ENCODE measurements at places on chromosomes 1 and 21.

GRCh38 chr1:35642471-35642955 lies 1.2 kb upstream of the PSMB2 start:
- no peak for DNase-seq

GRCh38 chr21:36773117-36773516 lies 74.2 kb downstream of the SIM2 start:
- DNase-seq, result no peak

- no peak for DNase-seq
These were observed 59.7 kb downstream of the MRPL37 start for GRCh38 chr1:54259546-54260140.

- no peak for DNase-seq
These were observed 7.3 kb upstream of the FCGR2A start for GRCh38 chr1:161497961-161498360.

DNA sequence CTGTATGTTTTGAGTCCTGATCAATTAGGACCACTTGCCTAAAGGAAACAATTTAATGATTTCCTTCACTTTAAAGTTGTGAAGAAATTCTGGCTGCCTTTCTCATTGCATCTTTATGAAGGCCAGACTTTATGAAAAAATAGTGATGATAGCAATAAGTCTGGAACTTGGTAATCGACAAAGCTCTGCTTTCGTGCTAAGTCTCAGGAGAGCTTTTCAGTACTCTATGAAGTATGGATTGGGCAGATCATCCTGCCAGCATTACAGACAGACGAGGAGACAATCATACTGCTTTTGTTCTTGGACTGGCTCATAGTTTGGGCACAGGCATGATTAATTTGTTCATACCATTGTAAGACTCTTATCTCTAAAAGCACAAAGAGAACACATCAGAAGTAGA lies 45.5 kb upstream of the KCNJ15 start:
- DNase-seq, result no peak

DNA sequence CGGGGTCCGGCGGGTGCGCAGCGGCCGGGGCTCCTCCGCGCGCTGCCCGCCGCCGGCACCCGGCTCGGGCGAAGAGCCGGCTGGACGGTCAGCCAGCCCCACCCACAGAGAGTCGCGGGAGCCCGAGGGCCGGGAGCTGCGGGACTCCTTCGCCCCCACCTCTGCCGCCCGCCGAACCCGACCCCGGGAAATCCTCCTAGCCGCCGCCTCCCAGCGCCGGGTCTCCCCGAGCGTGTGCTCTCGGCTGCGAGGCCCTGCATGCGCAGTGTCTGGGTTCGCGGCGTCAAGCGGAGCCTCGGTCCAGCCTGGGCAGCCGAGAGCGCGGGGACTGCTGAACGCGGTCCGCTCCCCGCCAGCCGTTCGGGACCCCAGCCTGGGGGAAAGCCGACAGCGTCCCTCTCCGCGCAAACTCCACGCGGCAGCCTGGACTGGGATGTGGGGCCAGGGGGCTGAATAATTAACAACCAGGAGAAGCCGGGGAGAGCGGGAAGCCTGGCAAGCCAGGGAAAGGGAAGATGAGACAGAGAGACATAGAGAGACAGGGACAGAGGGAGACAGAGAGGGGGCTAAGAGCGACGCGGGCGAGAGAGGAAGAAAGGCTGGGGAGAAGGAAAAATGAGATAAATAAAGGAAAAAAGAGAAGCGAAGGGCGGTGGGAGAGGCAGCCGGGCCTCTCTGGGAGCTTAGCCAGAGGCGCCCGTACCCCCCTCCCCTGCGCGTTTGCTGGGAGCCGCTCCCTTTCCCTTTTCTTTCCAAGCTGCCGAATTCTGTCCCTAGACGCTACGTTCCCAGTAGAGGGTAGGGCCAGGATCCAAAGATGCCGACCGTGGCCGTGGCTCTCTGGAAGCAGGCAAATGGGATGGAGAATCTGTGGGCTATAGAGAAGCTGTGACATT lies 64.2 kb downstream of the MEF2D start:
- DNase-seq, result no peak

- no peak for DNase-seq
These were observed 52.5 kb upstream of the CR2 start for GRCh38 chr1:207401578-207401977.

DNA sequence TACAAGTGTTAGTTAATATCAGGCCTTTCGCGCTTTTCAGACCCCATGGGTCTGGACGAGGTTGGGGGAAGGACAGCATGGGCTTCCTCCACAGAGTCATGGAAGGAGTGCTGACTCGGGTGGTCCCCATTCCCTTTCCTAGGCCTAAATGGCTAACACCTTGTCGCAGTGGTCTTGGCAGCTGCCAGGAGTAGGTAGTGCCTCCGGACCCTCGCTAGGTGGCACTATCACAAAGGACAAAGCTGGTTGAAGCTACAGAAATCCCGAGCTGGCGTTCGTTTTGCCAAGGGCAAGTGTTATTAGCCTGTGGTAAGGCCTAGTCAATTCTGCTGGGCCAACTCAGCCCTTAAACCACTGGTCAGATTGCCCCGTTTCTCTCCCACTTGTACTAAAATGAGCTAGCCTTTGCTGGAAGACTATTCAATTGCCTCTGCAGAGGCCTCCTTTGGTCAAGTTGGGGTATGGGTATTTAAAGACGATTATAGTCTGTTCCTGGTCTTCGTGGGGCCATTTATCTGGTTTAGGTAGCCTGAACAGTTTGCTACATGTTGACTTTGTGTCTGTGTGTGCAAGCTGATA lies 1.1 kb upstream of the UBE2Q1 start:
- peak; percentile 87 for DNase-seq

- DNase-seq, result no peak
These were observed 34.3 kb upstream of the CCDC27 start for GRCh38 chr1:3717715-3718601.

- no peak for DNase-seq
These were observed 202.9 kb downstream of the MATN1 start for GRCh38 chr1:30520476-30520875.

Data from HEK293T (cell line).